Amniotic stem cell (primary cell): ENCODE measurements at places on chromosomes 11 and 22.

- DNase-seq: no peak
Observed at GRCh38 chr22:46857885-46858143, 95.4 kb downstream of the TBC1D22A start.

GRCh38 chr22:36761553-36762240 is 14.2 kb downstream of the IFT27 start:
- DNase-seq: no peak

DNA sequence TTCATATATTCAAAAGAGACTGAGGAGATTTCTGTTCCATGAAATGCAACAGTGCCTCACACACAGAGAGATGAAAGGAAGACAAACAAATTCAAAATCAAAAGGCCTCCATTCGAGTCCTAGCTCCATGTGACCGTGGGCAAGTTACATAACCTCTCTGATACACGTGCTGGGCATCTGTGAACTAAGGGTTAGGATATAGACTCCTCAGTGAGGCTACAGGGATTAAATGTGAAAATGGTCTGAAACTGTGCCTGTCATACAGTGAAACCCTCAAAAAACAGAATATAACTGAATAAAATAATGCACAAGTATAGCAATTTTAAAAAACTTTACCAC is 111.8 kb upstream of the MTMR2 start:
- no peak for DNase-seq

- no peak for DNase-seq
Observed at GRCh38 chr22:25357606-25358420, 138.4 kb downstream of the CRYBB2 start.

- peak; percentile 34 for DNase-seq
Observed at GRCh38 chr11:26993965-26994457, at the start of gene FIBIN. Gene FIBIN (plus strand): TSS chr11:26994112. CDS start chr11:26994527, 415 bp downstream.

DNA sequence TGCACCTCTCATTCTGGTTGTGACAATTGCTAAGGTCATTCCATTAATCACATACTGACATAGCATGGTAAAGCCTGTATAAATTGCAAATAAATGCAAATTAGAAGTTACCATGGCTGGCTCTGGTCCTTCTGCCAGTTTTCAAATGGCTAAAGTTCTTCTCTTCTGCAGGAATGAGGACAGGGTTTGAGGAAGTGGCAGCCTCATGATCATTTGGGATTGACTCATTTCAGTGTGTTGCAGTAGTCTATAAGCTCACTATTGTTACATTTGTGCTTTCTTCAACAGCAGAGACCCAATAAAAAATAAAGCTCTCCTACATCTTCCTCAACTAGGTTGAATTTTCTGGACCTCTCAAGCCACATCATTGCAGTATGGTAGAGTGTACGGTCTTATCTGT is 60.3 kb downstream of the NECTIN1 start:
- no peak for DNase-seq

DNA sequence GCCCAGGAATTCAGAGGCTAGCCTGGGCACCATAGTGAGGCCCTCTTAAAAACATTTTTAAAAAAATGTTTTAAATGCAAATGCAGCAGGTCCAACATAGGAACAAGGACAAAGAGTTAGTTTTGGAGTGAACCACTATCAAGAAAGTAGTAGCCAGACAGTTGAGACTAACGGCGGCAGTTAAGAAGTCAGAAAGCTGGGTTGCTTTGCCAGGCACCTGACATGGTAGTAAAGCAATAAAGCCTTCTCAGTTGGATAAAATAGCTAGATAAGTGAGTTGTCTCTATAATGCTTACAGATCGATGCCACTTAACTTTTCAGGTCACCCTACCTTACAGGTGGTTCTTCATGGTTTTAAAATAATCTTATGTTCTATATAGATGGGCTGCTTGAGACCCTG is 16.9 kb upstream of the DDX17 start:
- no peak for DNase-seq

- DNase-seq: no peak
Observed at GRCh38 chr11:36274414-36274813, 14.8 kb downstream of the COMMD9 start.

DNA sequence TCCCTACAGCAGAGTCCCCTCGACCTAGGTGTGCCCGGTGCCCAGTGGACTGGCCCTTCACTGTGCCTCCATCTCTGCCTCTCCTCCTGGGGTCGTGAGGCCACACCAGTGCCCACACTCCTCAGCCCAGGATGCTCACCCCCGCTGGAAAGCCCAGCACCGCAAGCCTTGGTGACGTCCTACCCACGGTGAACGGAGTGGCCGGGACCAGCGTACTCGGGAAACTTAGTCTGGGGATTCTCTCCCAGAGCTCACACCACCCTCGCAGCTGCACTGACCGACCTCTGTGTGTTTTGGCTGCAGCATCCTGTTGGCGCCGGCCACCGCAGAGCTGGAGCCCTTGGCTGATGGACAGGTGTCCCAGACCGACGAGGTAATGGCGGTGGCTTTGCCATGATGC is 35.5 kb upstream of the KRTAP5-7 start:
- no peak for DNase-seq

GRCh38 chr11:46855167-46855566 is 9.1 kb upstream of the CKAP5 start:
- no peak for DNase-seq

DNA sequence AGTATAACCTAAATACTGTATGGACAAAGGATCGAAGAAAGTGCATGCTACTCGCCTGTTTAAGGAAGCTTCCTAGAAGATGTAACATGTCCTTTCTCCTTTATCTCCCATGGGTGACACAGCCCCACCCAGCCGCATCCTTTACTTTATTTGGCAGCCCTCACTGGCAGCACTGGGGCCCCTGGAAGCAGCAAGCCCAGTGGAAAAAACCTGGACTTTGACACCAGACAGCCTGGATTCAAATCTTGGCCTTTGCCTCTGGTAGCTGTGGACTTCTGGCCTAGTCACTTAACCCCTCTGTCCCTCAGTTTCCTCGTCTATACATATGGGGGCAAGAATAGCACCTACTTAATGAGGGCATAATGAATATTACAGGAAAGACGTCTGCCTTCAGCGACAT is 67.1 kb downstream of the MYEOV start:
- no peak for DNase-seq

GRCh38 chr11:60124802-60125432 is 36.5 kb downstream of the MS4A2 start:
- no peak for DNase-seq

DNA sequence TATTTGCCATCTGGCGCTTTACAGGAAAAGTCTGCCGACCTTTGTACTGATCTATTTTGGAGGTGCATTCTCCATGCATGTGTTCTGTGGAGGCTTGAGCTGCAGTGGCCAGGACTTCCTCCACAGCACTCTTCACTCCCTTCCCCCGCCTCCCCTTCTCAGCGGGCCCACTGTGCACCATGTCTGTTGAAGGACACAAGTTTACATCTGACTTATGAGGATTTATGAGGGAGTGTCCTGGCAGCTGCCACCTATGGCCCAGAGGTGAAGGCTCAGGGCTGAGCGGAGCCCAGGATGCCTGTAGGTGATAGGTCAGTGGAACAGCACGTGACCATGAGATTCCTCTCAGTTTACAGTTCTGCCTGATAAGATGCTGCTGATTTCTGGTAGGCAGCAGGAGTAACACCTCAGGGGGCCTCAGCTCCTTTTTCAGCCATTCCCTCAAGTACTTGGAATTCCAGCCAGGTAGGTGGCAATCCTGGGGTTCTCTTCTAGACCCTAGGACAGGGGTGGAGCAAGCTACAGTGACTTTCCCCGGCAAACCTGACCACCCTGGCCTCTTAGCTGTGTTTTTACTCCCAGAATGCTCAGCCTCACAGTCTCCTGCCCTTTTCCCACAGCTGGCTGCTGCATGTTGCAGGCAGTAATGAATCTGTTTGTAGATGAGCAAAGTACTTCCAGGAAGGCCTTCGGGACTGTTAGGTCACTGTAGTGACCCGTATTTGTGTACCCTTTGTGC is 59.9 kb downstream of the PPFIBP2 start:
- no peak for DNase-seq

- DNase-seq: no peak
Observed at GRCh38 chr11:130653838-130654636, 205.6 kb downstream of the ADAMTS15 start.

GRCh38 chr11:72061739-72062396 is 18.5 kb downstream of the NUMA1 start:
- no peak for DNase-seq

GRCh38 chr22:23094695-23095681 is 24.7 kb downstream of the GNAZ start:
- DNase-seq: no peak

GRCh38 chr22:17087498-17088131 is 2.8 kb downstream of the IL17RA start:
- DNase-seq: no peak

DNA sequence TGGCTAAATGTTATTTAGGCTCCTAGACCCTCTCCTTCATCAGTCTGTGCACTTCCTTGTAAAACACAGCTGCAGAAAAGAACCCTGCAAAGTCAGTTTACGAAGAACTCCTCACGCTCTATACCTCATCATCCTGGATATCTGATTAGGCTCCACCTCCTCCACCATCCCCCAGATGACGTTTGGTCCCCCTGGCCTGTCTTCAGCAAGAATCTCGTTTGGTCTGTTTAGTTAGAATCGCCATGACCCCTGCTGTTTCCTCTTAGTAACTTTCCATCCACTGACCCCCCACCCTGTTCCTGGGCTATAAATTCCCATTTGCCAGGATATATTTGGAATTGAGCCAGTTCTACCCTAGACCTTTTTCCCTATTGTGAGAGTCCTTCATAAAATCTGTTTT is 214.1 kb downstream of the OPCML start:
- no peak for DNase-seq

GRCh38 chr22:23102776-23103175 is 32.5 kb downstream of the GNAZ start:
- DNase-seq: no peak

DNA sequence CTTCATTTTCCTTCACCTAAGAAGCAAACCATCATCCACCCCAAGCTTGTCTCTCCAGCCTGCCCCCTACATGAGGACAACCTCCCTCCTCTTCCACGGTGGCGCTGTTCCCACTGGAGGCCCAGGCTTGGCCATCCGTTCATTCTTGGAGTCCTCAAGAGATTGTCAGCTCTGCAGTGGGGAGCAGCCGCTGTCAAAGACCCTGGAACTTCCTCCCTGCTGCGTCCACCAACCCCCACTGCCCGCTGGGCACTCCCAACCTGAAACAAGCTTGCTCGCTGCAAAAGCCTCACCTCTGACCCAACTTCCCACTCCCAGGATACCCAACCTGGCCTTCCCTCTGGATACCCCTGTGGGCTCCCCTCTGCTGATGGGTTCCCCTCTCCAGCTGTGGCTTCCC is 10.4 kb upstream of the CD81 start:
- no peak for DNase-seq

GRCh38 chr22:45082795-45083194 is 73.0 kb upstream of the PHF21B start:
- DNase-seq: no peak

- DNase-seq: no peak
Observed at GRCh38 chr11:47406896-47407745, 1.3 kb upstream of the SLC39A13 start.

DNA sequence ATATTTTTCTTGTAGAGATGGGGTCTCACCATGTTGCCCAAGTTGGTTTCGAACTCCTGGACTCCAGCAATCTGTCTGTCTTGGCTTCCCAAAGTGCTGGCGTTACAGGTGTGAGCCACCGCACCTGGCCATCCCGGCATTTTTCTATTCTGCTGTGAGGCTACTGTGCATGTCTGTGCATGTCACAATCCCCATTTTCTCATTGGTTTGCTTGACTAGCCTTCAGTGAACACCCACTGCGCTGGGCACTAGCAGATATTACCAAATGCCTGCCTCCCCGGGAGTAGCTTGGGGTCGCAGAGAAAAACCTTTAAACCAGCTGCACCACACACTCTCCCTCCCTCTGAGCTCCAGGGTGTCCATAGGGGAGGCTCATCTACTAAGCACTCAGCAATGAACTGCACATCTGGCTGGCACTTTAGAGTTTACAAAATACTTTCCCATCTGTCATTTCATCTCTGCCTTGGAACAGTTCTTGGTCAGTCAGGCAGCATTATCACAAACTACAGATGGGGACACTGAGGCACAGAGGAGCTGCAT is 4.9 kb downstream of the CSNK1E start:
- DNase-seq: no peak

DNA sequence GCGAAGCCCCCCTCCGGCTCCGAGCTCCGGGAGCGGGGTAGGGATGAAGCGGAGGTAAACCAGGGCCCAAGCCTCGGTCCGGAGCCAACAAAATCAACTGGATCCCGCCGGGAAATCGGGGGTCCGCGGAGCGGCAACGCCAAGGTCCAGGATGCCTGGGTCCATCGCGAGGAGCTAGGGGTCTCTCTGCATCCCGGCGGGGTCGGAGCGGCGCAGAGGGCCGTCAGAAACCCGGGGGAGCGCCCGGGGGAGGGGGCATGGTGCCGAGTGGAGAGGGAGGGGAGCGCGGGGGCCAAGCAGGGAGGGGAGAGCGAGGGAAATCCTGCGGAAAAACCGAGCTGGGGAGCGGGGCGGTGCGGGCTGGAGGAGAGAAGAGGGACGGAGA is 51.8 kb downstream of the SLC22A12 start:
- no peak for DNase-seq

DNA sequence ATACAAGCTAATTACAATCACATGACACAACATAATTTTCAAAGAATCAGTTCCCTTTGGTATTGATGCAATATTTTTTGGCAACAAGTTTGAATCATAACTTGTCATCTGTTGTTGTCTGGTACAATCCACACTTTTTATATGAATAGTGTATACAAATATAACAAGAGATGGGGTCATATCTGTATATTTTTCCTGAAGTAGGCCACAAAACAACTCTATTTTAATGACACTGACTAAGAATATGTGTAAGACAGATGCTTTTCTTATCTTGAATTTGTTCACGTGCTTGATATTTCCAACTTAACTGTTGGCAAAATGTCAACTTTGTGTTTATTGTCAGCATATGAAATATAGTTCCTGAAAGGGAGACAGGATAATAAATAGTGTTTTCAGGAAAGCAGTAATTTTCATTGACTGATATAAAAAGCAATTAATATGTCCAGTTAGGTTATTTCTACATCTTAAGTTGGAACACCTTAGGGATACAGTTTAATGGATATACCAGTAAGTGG is 27.9 kb downstream of the NOX4 start:
- DNase-seq: no peak

GRCh38 chr11:121589946-121590537 is 137.3 kb upstream of the SORL1-AS1 start:
- no peak for DNase-seq

GRCh38 chr11:14357881-14358728 is 878 bp downstream of the RRAS2 start:
- peak; percentile 36 for DNase-seq

DNA sequence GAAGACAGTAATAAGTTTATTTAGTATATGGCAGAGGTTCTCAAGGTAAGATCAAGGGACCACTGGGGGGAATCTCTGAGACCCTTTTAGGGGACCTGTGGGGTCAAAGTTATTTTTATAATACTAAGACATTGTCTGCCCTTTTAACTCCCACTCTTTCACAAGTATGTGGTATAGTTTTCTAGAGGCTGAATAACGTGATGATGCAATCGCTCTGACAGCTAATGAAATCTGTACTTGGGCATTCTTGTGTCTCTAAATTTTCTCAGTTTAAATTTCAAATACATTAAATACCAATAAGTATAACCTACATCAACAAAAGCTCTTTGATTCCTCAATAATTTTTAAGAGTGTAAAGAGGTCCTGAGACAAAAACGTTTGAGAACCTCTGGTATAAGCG is 147.9 kb downstream of the ATG16L2 start:
- DNase-seq: no peak
